A549 treated with dexamethasone at 1 μM for 4 hours (cell line): ENCODE measurements at places on chromosomes 16 and 17. TPM values are rescaled to one million over a fixed set of nuclear protein-coding genes. Genes with fewer than 3 reads are reported as not detected.

HS3ST2 gene
- total RNA-seq: not detected in 5 replicates

CXCL16 gene
- total RNA-seq: 13.7 to 21.8 TPM (median 21.1 TPM) in 5 replicates

KRTAP9-9 gene
- total RNA-seq: not detected in 5 replicates

CMTM2 gene
- total RNA-seq: not detected in 5 replicates
